ENCODE measurements at places on chromosomes 1 and 21.

GRCh38 chr1:177256153-177257075 is 85.7 kb downstream of the BRINP2 start:
- DNase-seq: peak; percentile 77

- peak; percentile 72 for DNase-seq
These were observed 72.8 kb downstream of the XCL2 start for GRCh38 chr1:168470901-168471431.

- DNase-seq: no peak
These were observed 44.3 kb upstream of the TENT5C start for GRCh38 chr1:117561551-117561950.

DNA sequence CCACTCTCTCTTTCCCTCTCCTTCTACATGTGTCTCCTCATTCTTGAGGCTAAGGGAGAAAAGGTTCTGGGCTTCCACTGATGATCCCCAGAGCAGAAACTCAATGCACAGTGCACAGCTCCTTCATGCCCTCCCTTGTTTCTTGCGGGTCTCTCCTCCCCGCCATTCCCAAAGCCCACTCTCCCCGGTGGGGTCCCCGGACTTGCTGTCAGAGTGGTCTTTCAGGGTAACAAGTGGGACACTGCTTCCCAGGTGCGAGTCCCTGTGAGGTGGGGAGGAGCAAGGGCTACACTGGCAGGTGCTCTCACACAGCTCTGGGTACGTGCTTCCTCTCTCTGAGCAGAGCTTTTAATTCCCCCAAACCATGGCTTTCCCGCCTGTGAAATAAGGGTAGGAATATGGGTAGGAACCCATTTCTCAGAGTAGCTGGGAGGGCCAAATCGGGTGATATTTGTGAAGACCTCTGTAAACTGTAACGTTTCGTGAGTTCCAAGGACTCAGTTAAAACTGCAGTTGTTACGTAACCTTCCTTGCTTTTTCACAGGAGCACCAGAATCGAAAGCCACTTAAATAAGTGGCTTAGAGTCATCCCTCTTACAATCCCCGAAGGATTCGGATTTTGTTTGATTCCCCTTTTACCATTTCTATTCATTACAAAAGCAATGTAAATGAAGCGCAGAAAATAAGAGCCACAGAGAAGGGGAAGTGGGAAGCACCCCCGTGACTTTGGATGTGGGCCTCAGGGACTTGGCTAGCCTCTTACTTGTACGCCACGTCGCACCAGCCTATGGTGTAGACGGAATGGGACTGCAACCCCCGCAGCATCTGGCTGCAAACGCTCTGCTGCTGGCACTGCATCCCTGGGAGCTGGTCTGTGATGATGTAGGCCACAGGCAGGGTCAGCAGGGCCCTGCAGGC is 6.2 kb downstream of the PGLYRP3 start:
- DNase-seq: no peak

DNA sequence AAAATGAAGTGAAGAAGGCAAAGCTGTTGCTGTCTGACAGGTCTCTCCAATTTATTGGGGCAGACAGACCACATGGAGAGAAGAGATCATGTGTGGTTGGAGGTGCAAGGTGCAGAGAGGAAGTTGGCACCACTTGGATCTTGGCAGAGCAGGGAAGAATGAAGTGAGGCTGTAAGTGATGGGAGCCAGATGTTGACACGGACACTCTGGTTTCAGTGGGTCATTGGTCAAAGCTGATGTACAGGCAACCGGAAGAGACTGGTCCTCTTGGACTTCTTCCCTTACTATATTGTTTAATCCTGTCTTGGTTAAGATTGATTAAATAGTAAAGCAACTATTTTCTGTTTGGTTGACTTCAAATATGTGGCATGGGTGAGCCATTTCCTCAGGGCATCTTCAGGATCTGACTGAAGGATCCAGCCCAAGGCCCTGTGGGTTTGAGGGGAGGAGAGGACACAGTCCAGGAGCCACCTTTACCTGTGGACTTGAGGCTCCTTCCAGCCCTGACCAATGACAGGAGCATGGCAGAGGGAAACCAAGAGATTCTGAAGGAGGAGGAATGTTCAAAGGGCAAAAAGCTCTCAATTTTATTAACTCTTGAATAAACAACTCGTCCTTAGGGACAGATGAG is 49.4 kb downstream of the NENF start:
- DNase-seq: no peak

- no peak for DNase-seq
These were observed 6.4 kb upstream of the CGN start for GRCh38 chr1:151504759-151505158.

DNA sequence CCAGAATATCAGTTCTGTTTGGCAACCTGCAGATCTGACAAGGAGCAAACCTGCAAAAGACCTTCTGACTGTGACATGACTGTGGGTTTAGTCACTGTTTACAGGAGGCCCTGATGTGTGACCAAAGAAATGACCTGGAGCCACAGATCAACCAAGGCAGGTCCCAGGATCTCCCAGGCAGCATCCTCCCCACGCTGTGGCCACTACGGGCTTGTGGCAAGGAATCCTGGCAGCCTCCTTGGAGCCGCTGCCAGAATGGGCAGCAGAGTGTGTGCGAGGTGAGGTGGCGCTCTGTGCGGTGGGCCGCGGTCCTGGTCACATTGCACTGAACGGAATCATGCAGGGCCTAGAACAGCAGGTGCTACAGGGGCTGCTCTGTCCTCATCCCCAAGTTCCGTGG is 15.9 kb downstream of the MCM3AP start:
- DNase-seq: no peak

DNA sequence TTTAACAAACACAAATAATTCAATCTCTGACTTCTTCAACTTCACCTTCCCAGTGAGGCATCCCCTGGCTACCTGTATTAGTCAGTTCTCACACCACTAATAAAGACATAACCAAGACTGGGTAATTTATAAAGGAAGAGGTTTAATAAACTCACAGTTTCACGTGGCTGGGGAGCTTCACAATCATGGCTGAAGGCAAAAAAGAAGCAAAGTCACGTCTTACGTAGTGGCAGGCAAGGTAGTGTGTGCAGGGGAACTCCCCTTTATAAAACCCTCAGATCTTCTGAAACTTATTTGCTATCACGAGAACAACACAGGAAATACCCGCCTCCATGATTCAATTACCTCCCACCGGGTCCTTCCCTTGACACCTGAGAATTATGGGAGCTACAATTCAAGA is 478.5 kb downstream of the ADGRL2 start:
- DNase-seq: no peak

- no peak for DNase-seq
These were observed 8.7 kb downstream of the PADI2 start for GRCh38 chr1:17110555-17110926.

GRCh38 chr1:76833151-76833550 is 34.1 kb upstream of the ST6GALNAC5 start:
- DNase-seq: no peak

DNA sequence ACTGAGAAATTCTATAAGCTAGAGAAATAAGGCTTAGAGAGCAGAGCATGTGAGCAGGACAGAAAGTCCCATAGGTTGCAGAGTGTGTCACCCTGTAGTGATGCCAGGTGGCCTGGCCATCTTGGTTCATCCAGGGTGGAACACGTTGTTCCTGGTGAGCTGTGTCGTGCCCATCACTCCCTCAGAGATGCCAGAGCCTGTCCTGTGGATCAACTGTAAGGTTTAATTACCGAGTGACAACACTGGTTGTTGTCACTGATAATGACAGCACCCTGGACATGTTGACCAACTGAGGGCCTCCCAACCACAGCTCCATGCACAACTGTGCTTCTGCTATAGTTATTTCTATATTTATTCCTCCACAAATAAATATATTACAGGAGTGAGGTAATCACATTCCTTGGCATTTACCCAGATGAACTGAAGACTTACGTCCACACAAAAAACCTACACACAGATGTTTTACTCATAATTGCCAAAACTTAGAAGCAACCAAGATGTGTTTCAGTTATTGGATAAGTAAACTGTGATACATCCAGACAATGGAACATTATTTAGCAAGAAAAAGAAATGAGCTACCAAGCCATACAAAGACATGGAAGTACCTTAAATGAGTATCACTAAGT is 6.2 kb downstream of the C1orf198 start:
- no peak for DNase-seq

Measured in AG08395 (cell line).